NCI-H187 treated with DMSO at 0.1 percent for 48 hours (cell line): ENCODE measurements at places on chromosomes 5 and 9.

- DNase-seq: no peak
Observed at GRCh38 chr5:175257128-175257846, 186.7 kb downstream of the DRD1 start.

- no peak for DNase-seq
Observed at GRCh38 chr9:38280251-38280800, 112.2 kb upstream of the ALDH1B1 start.

DNA sequence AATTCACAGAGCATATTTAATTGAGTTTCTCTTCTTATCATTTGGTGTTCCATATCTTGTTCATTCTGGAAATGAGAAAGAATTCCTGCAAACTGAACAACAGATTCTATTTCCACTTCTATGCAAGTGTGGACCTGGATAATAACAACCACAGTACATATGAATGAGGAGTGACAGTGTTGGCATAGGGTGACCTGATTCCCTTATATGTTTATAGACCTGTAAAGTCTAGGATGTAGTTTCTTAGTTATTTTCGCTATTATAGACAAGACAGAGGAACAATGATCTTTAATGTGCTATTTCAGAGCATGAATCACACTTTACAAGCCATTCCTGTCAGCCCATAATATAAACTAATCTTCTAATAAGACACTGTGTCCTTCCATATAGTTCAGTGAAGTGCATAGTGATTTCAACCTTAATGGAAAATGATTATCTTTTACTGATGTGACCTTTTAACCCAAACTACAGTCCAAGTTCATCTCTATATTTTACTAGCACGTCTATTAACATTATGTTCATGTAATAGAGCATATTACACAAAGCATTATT lies 88.2 kb upstream of the FAM174A start:
- no peak for DNase-seq

DNA sequence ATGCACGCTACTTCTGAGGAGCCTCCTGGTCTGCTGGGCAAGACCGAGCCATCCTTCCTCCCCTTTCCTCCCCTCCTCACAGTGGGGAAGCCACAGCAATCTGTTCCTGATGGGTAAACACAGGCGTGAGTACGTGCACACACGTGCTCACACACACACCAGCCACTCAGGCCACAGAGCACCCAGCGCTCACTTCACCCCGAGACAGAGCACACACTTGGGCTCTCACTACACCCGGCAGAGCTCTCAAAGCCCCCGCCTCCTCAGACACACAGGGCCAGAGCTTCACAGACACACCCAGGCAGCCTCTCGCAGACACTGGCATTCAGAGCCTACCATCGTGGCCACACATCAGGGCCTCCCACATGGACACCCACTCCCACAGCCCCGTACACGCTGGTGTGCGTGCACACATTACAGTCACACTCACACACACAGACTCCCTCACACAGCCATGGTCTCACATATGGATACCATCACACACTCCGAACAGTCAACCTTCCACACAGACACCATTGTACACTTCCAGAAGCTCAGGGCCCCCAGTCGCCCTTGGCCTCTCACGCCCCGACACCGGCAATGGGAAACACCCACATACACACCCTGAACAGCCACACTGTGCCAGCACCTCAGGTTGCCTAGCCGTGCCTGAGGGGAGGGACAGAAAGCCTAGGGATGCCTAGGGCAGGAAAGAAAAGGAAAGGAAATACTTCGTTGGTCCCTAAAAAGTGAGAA lies 13.5 kb downstream of the CNTFR start:
- no peak for DNase-seq

DNA sequence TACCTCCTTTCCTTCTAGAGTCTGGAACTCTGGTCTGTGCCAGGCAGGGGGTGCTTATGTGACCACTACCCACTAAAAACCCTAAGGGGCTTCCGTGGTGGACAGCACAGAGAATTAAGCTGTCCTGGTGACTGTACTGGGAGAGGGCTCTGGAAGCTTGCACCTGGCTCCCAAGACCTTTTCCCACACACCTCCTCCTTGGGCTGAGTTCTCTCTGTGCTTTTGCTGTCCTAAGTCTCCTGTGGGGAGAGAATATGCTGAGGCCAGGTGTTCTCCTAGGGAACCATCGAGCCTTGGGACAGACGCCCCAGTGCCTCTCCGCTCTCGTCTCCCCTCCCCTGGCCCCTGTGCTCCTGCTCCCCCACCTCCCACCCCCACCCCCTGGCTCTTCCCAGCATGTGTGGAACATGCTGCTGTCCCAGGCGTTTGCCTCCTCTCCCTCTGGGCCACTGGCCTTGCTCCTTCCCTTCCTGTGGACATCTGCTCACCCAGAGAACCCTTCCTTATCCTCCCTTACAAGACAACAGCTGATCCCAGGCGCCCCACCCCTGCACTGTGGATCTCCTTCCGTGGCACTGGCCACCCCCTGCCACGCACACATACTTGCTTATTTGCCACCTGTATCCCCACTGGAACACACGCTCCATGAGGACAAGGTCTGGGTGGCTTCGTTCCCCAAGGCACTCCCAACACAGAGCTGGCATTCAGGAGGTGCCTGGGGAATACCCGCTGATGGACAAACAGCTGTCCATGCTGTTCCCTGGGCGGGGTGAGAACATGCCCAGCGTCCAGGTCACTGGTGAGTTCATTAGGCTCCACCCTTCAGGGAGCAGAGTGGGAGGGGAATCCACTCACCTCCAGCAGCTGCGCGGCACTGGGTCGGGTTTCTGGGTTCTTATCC lies 83.0 kb downstream of the STK10 start:
- DNase-seq: no peak

- no peak for DNase-seq
Observed at GRCh38 chr9:99069546-99069945, 35.4 kb upstream of the TGFBR1 start.

GRCh38 chr5:77426670-77427069 lies 65.4 kb downstream of the WDR41 start:
- no peak for DNase-seq

GRCh38 chr9:79184831-79185230 lies 386.9 kb upstream of the TLE4 start:
- DNase-seq: no peak

DNA sequence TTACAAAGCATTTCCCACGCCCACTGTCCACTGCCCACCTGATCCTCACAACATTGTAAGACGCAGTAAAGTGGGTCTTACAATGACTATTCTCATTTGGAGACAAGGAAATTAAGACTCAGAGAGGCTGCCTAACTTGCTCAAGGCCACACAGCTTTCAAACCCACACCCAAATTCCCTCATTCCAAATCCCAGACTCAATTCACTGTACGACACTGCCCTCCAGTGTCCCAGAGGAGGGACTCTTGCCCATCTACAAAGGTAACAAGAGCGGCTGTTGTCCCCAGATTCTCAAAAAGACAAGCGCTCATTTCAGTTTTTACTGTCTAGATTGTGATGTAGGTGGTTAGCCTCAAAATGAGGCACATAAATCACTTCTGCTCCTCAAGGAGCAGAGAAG lies 184.6 kb downstream of the ACTL7B start:
- DNase-seq: no peak

GRCh38 chr5:142870532-142871362 lies 100.6 kb downstream of the ARHGAP26 start:
- no peak for DNase-seq

GRCh38 chr5:5423586-5423985 lies 1.1 kb downstream of the ICE1 start:
- no peak for DNase-seq

GRCh38 chr5:84403773-84404172 lies 19.1 kb upstream of the EDIL3 start:
- no peak for DNase-seq

GRCh38 chr9:35905051-35905781 lies 786 bp upstream of the HRCT1 start:
- DNase-seq: no peak

- no peak for DNase-seq
Observed at GRCh38 chr5:132526974-132527564, 16.3 kb downstream of the IL5 start.

DNA sequence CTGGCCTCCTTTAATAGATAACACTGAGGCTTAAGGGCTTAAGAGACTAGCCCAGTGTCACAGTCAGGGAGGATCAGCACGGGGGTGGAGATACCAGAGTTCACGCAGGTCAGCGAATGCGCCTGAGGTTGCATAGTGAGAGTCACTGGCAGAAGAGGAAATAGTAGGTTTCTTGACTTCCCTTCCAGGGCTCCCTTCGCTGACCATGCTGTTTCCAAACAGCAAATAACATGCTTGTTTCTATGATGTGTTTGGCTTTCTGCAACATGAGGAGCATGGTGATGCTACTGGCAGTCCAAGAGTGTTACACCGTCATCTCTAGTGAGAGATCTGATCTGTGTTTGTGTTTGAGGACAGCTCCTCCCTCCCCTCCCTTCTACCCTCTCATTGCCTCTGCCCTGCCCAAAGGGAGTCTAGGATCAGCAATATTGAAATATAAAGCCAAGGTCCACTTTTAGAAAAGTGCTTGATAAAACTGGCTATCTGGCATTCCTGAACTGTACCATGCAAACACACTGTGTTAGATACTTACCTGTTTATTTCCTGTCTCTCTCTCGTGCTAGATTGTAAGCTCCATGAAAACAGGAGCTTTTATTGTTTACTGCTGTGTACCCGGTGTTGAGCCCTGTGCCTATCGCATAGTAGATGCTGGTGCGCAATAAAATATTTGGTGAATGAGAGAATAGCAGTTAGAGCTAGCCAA lies 12.3 kb downstream of the TLE4 start:
- DNase-seq: no peak

DNA sequence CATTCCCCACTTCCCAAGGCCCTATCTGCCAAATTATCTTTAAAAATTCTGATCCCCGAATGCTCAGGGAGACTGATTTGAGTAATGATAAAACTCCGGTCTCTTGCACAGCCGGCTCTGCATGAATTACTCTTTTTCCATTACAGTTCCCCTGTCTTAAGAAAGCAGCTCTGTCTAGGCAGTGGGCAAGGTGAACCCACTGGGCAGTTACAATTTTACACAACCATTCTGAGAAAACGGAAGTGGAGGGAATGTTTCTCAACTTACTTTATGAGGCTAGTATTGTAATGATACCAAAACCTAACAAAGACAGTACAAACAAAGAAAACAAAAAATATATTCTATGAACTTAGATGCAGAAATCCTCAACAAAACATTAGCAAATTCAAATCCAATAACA lies 100.0 kb downstream of the MCTP1 start:
- no peak for DNase-seq

DNA sequence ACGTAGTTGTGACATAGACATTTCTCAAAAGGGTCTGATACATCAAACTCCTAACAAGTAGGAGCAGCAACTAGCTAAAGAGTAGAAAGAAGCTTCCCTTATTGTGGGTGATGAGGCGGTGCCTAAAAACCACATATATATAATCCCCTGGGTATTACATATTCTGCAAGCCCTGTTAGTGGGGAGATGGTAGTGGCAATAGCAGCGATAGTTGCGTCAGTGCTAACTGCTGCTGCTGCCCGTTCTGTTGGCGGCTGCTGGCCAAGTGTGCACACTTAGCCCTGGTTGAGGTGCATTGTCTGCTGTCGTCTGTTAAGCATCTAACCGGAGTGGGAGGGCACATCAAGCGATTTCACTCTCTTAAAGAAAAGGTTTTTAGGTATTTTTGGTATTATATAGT lies 35.8 kb downstream of the VLDLR start:
- DNase-seq: no peak

- DNase-seq: no peak
Observed at GRCh38 chr5:98935206-98935605, 6.4 kb upstream of the CHD1 start.

DNA sequence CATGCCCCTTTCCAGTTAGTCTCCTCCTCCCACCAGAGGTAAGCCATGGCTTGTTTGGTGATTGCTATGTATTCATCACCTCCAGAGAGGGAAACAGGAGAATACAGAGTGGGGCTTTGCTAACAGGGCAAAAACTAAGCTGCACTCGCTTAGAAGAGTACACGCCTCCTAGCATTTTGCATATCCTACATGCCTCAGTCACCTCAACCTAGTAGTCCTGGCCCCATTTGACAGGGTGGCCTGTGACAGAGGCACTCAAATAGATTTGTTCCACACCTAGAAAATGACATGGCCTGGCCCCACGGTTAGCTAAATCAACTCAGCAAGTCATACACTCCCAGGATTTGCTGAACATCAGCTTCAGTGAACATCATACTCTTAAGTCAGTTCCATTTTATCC lies 90.7 kb downstream of the CYFIP2 start:
- DNase-seq: no peak

DNA sequence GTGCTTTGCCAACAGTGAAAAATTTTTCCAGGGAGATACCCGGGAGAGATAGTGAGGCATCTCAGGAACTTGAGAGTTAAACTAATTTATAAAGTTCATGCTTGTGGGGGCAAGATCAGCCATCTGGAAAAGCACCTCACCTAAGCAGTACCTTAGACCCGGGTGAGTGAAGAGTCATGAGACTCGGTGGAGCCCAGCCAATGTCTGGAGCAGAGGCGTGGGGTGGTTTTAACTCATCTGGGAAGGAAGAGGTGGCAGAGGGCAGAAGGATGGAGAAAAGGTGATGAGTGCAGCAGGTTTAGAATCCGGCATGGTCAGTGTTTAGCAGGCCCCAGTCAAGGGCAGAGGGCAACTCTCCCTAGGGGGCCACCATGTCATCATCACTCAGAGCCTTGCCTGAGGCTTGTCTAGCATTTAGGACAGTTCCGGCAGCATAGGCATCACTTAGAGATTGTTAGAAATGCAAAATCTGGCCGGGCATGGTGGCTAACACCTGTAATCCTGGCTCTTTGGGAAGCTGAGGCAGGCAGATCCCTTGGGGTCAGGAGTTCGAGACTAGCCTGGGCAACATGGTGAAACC lies 4.3 kb upstream of the RNF183 start:
- no peak for DNase-seq

- no peak for DNase-seq
Observed at GRCh38 chr9:88738709-88739108, 203.7 kb downstream of the NXNL2 start.

DNA sequence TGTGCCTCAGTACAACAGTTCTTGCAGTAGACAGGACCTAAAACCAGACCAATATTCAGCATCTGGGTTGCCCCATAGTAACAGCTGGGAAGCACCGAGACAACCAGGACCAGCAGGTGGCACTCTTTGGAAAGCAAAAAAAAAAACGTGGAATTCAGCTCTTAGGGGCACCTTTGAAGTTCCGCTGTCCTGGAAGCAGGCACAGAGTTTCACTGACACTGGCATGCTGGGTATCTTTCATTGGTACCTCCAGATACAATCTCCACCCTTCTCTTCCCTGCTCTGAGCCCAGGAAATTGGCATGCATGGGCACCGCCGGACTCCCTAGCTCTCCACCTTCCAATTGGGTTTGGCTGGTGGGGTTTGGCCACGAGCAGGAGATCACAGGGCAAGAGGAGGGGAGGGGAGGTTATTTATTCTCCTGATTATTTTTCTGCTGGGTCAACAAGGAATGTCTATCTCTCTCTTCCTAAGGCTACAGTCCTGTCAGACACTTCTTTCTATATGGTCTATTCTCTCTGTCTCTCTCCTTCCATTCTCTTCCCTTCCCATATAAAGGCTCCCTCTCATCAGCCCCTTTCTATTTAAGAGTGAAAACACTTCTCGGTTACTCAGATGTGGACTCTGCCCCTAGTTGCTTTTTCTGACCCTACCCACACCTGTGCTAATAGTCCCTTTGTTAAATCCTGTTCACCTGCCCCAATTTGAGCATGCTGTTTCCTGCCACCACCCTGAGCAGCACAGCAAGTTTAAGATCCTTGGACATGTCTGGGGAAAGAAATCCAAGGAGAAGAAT lies 1.9 kb upstream of the IDNK start:
- no peak for DNase-seq

- DNase-seq: no peak
Observed at GRCh38 chr5:90555666-90556065, 2.9 kb upstream of the ADGRV1 start.
